ENCODE measurements at places on chromosomes 6 and 20.

- DNase-seq: no peak
Observed at GRCh38 chr6:63795006-63795405, 159.4 kb downstream of the PHF3 start.

DNA sequence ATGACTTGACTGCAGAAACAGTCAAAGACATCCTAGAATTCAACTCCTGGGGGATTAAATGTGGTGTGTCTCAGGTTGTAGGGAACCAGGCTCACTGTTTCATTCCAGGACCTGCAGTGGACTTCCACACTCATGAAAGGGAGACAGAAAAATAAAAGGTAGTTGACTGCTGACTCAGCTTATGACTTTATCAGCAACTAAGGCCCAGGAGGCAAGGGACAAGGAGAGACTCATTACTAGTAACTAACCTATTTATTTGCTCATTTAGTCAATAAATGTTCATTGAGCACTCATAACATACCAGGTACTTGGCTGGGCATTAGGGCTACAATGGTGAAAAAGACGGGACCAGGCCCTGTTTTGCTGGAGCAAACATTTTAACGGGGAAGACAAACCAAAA is 2.9 kb downstream of the ZSCAN31 start:
- DNase-seq: no peak

DNA sequence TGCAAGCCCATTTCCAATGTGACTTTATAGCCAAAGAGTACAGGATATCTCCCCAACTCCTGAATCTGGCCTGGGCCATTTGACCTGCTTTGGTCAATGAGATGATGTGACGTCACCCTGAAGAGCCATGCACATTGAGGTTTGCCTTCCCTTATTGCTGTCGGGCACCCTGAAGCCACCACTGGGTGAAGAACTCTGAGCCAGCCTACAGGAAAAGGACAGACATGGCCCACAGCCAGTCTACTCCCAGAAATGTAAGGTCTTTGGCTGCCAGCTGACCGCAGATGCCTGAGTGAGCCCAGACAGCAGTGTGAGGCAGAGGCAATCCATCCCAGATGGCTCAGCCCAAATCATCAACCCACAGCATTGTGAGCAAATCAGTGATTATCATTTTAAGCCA is 3.7 kb upstream of the SYNDIG1 start:
- DNase-seq: no peak

- DNase-seq: no peak
Observed at GRCh38 chr6:71385111-71385822, 96.7 kb downstream of the OGFRL1 start.

DNA sequence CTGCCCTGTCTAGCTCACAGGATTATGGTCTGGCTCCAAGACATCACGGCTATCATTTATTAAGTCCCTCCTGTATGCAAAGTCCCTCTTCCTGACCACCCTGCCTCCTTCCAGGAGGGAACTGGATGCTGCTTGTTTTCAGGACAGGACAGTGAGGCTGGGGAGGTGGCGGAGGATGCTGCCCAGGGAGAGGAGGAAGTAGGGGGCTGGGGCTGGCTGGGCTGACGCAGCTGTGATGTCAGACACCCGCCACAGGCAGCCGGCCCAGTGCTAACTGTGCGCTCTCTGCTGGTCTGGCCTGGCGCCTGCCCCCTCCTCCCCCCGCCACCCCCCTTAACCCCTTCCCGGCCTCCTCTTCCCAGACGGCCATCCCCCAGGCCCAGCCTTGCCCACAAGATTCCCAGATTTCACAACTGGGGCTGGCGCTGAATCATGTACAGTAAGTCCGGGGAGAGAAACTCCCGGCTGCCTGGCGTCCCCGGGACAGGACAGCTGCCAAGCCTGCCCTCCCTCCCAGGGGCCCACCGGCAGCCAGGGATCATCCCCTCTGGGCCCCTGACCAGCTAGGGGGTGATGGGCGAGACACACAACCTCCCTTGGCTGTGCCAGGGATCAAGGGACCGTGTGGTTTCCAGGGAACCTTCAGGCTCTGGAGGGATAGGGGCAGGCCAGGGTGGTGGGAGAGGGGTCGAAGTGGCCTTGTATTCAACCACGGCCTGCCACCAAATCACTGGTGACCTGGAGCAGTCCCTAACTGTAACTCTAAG is 118.1 kb downstream of the CEBPB start:
- no peak for DNase-seq

DNA sequence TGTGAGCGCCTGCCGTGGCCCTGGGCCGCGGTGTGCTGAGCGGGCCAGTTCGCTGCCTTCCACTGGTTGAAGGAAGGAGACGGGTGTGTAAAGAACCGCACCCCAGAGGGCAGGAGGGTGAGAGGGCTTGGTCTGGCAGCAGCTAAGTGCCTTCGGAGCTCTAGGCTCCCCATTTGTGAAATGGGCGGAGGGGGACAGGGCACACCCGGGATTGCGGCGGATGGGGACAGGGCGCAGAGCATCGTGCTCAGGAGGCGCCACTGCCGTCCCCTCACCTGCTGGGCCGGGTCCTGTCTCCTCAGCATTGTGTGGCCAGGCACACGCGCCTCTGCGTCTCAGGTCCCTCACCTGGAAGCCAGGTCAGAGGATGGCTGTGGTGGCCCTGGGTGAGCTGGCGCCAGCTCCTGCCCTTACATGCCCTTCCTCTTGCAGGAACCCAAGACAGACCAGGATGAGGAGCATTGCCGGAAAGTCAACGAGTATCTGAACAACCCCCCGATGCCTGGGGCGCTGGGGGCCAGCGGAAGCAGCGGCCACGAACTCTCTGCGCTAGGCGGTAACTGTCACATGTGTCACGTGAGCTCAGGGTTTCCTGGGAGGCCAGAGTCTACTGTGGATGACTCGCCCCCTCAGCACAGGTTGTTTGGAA is 3.1 kb downstream of the ADRM1 start:
- no peak for DNase-seq

DNA sequence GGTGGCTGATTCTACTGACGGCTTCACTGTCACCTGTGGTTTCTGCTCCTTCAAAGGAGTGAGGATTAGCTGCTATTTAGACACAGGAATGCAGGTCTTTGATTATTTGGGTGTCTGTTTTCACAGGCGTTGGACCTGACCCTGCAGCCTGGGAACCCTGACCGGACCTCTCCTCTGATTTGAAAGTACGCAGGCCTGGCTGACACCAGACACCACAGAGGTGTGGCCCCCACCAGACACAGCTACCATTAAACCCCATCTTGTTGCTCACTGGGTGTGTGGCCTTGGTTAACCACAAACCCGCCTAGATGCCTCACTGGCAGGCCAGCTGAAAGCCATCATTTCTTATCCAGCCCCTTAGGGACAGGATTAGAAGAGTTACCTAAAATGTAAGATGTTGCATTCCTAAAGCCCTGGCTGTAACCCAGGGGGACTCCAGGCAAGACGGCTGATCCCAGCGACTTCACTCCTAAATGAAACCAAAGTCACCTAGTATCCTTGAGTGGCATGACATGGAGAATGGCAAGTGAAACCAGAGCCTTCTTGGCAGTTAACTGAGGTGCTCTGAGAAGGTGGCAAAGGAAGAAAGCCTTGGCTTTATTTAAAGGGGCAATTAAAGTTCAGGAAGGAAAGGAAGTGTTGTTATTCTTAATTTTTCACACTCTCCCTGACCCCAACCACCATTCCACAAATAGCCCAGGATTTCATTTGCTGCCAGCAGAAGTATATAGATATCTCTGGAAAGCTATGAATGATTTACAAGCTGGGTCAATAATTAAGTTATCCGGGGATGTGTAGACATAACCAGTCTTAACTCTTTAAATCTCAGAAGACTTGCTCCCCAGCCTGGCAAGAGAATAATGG is 169.9 kb downstream of the QRSL1 start:
- DNase-seq: no peak

- no peak for DNase-seq
Observed at GRCh38 chr20:21618759-21619416, 86.6 kb upstream of the PAX1 start.

DNA sequence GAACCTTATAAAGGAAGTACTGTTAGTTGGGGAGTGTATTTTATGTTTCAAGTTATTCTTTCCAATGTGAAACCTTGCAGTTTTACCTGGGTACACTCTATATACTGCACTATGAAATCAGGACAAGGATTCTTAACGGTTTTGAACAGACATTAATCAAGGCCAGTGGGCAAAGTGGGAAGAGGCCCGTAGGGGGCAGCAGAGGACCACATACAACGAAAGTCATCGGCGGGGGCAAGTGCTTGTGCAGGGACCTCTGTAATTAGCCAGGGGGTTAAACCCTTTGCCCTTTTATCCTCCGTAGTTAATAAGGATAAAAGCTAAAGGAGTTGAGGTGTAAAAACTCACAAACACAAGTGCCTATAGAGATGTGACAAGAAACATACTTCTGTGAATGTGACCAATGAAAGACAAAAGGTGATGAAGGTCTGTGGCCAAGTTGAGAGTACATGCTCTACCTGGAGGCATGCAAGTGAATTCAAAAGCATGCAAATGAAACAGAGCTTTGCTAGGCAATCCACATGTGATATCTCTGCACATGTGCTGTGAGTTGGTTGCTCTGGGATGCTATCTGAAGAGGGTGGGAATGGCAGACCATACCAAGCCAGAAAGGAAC is 392.7 kb upstream of the MAN1A1 start:
- DNase-seq: peak; percentile 23

GRCh38 chr6:139262519-139263300 is 29.1 kb downstream of the TXLNB start:
- peak; percentile 83 for DNase-seq

GRCh38 chr6:56259234-56260077 is 12.1 kb upstream of the COL21A1 start:
- DNase-seq: peak; percentile 78

GRCh38 chr6:155493026-155493693 is 37.5 kb upstream of the NOX3 start:
- DNase-seq: no peak

GRCh38 chr6:10271982-10272381 is 142.9 kb downstream of the TFAP2A start:
- peak; percentile 10 for DNase-seq

DNA sequence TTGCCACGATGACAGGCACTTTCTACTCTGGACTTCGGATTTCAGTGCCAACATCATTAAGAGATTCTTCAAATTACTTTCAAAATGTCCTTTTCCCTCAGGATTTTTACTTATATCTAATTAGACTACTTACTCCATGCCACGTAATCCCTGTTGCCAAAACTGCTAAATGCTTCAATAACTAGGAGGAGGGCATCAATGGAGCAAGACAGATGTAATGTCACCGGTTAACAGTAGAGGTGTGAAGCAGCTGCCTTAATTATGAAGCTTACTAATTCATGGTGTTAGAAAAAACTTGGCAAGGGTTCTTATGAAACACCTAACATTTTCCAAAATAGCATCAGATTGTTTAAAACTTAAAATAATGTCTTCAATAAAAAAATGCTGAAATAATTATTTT is 111.2 kb upstream of the SIM1 start:
- DNase-seq: no peak

DNA sequence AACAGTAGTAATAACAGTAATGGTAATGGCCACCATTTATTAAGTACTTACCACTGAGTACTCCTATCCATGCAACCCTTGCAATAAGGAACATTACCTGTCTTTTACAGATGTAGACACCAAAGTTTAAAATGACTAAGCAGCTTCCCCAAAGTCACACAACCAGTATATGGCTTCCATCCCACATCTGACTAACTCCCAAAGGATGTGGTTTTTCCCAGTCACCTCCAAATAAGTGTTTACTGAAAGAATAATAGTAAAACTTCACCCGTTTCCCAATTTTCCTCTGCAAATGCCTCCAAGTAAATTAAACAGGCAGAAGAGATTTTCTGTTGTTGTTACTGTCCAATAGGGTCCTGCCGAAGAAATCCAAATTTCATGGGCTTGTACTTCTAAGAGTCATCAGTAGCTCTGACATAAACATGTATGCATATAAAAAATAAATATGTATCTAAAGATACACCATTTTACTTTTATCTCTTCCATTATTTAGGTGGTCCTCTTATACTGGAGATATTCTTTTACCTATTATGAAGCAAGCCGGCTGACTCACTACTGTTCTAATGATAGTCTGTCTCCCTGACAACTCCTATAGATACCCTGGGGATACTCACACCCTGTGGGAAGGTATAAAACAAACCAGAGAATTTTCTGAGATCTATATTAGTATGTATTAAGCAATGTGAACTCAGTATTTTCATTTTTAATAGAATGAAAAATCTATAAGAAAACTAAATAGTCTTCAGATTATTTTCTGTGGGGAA is 77.9 kb upstream of the ID4 start:
- no peak for DNase-seq

- peak; percentile 95 for DNase-seq
Observed at GRCh38 chr6:157699777-157700636, 123.0 kb upstream of the SNX9 start.

DNA sequence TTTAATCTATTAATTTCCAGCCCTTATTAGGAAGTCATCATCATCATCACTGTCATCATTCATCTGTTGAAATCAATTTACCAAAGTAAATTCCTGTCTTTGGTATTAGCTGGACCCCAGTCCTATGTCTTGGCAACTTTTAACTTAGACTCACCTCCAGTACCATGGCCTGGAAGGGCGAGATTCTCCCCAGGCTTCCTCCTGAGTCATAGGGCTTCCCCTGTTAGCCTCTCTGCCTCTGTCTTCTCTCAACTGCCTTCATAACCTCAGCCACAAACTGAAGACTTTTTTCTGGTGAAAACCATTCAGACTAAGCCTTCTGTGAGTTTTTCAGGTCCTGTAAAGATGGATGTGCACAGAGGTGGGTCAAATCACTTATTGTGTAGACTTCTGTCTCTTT is 95.0 kb downstream of the NKAIN2 start:
- DNase-seq: peak; percentile 56

- DNase-seq: no peak
Observed at GRCh38 chr6:24513602-24514001, 18.8 kb downstream of the ALDH5A1 start.

DNA sequence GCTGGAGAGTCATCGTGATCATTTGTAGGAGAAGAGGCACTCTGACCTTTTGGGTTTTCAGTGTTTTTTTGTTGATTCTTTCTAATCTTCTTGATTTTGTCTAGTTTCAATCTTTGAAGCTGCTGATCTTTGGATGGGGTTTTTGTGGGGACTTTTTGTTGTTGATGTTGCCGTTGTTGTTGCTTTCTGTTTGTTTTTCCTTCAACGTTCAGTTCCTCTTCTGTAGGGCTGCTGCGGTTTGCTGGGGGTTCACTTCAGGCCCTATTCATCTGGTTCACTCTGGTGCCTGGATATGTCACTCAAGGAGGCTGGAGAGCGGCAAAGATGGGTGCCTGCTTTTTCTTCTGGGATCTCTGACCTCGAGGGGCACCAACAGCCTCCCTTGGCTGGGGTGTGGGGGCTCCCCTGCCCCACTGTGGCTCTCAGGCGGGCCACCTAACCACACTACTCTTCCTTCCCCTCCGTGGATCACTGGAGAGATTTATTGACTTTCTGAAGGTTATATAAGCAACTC is 21.5 kb upstream of the TMEM244 start:
- DNase-seq: no peak

DNA sequence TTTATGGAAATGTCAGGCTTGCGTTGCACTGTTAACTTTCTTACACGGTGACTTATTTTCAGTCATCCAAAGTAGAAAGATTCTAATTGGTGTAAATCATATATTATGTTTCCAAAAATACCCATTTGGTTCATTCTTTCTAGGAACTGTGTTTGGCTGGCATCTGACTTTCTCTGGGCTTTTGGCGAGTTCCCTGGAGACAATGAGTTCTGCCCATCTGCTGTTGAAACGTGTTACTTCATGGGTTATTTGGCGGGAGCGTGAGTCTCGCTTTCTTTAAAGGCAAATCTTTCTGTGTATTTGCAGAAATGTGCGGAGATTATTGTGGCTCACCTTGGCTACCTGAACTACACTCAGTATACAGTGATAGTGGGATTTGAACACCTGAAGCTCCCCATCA is 29.5 kb downstream of the TMEM181 start:
- DNase-seq: no peak

GRCh38 chr20:43068482-43068881 is 121.2 kb downstream of the PTPRT start:
- DNase-seq: no peak

- no peak for DNase-seq
Observed at GRCh38 chr6:20841806-20842205, 307.5 kb downstream of the CDKAL1 start.
